ENCODE measurements at places on chromosomes 2 and 18.
A peak's percentile ranks its signal among the peaks of the same experiment; 100 is the strongest.

DNA sequence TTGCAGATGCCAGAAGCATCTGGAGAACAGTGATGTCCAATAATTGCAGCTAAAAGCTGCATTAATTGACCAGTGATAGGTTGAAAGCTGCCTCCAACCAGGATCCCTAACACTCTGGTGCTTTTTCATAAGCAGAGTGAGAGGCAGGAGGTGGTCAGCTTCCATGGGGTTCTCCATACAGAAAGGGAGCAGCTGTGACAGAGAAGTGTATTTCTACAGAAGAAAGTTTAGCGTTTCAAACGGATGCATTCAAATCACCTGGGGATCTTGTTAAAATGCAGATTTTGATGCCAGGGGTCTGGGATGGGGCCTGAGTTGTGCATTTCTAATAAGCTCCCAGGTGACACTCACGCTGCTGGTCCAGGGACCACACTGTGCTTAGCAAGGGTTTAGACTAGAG is 216.5 kb upstream of the NRP2 start:
- DNase-seq: no peak

- DNase-seq: no peak
Observed at GRCh38 chr2:45899926-45900325, 248.5 kb downstream of the PRKCE start.

DNA sequence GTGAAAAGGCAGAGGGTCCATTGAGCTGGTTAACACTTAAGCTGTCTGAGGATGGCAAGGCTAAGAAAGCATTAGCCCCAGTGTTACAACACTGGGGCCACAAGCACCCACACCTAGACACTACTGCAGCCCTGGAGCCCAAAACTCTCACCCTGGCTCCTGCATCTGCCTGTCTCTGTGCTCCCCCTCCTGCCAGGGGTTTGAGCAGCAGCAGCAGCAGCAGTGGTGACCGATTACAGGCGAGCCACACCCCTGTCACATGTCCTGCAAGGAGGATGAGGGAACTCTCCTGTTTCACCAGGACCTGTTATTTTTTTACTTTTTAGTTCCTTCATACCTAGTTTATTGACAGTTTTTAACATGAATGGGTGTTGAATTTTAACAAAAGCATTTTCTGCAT is 326.7 kb upstream of the MAP2 start:
- no peak for DNase-seq

- DNase-seq: peak; percentile 81
Observed at GRCh38 chr18:22314420-22314819, 103.3 kb downstream of the CTAGE1 start.

GRCh38 chr18:36464126-36464651 is 166.7 kb downstream of the FHOD3 start:
- DNase-seq: no peak

- no peak for DNase-seq
Observed at GRCh38 chr2:188494906-188495305, 203.2 kb downstream of the GULP1 start.

DNA sequence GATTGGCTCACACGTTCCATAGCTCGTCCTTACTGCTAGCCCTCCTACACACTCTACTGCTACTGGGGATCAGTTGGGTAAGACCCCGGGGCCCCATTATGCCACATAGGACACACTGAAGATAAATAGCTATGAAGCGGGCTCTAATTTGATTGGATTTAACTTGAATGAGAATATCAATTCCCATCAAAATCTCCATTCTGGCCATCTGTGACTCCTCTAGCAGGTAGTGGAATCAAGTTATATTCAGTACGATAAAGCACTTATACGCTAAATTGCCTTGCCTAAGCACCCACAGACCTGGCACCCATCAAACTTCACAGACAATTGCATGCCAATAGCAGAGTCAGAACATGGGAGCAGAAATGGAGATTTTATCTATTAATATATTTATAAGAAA is 39.8 kb downstream of the CCDC68 start:
- no peak for DNase-seq

DNA sequence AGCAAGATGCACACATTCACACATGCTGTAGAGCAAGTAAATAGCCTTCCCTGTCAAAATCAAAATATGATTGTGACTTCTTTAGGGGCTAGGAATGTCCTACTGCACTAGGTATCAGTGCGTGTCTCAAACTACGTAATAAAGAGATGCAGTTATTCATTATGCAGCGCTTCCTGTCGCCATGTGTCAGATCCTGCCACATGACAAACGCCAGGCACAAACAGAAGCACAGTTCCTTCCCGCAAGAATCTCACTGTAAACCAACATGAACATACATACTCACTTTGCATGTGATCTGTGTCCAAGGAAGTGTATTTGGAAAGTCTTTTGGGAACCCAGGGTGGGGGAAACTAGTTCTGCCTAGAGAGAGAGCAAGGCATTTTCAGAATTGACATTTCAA is 599.9 kb downstream of the RNF144A start:
- DNase-seq: peak; percentile 9

DNA sequence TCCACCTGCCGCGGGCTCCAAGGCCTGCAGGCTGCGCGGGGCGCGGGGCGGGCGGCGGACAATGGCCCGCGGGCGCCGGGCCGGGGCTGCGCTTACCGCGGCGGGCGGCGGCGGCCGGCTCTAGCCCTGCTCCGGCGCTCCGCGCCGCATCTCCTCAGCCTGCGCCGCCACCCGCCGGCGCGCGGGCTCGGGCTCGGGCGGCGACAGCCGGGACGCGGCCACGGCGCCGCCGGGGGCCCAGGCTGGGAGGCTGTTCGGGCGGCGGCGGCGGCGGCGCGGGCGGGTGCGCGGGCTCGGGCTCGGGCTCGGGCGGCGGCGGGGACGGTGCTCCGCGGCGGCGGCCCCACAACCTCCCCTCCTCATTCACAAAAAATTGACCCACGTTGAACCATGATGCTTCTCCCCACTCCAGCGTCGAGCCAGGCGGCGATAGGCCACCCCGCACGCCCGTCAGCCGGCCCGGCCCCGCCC is at the start of gene HDAC4:
Gene HDAC4, minus strand, starts transcription at position 425 of the 471 bp plus-strand sequence. CDS start 48,321 bp downstream, outside the sequence.
- no peak for DNase-seq

DNA sequence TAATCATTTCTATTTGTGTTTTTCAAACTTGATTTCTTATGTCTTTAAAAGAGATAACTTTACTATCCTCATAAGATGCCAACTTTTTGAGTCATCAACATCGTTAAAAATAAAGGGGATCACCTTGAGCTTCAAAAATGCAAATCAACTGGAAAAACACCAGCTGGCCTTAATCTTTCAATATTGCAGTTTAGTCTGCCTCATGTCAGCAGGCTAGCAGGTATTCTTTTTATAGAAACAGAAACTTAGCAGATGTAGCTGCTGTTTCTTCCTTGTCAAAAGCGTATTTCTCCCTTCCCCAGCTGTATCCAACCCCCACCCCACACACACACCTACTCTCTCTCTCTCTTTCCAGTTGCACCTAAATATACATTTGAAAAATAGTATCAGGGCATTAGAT is 154.1 kb upstream of the ZNF804A start:
- no peak for DNase-seq

GRCh38 chr2:102672107-102672776 is 52.9 kb downstream of the SLC9A2 start:
- no peak for DNase-seq

DNA sequence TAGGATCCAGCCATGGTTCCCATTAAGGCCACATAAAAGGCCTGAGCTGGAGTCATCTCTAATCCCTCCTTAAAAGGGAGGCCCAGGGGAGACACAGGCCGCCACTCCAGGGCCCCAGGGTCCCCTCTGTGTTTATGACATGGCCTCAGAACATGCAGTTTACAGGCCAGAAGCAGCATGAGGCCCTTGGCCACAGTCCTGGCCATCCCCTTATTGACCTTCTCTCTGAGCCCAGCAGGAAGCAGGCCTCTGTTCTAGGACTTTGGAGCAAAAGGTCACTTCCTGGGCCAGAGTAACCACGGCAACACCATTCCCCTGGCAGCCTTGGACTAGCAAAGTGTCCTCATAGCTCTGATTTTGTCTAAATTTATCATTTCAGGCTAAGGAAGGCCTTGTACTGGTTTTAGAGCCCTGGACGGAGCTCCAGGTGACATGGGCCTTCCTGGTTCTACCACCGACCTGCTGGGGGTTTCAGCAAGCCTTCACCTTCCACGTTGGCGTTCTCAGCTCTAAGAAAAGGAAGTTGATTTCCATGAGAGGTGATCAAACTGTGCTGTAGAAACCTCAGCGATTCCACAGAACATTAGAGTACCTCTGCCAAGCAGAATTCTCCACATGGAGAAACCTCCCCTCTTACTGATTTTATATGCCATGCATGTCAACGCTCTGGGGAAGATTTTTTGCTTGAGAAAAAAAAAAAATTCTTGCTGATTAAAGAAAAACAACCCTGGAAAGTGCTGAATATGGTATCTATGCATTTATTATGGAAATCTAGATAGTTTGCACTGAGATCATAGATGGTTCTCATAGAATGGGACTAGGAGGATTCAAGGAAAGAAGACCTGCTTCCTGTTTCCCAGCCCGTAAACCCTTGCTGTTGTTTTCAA is 53.7 kb downstream of the HS1BP3 start:
- DNase-seq: peak; percentile 68

DNA sequence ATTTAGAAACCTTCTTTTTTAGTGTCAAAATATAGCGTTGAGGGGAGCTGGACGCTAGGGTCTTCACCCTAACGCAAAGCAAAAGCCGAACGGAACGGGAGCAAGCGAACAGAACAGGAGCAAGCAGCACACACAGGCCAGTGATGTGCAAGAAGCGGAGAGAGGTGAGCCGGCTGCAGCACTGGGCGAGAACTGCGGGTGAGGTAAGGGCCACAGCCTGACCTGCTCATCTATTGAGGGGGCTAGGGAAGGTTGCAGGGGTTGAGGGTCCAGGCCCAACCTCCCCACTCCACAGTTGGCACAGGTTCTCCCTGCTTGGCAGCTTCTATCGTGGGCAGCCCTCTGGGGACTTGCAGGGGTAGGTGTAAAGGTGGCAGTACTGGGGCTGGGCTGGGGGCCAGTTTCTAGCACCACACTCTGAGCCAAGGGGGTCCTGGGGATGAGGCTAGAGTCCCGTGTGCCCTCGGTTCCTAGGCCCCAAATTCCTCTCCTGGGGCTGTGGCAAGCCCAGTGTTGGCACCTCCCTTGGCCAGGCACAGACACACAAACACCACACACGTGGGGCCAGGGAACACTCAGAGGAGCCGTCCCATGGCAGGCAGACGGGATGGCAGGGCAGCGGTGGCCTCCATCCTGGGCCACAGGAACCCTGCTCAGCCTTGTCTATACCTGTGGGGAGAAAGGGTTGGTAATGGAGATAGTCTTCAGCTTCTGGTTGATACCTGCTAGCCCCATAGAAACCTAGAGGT is 1.2 kb upstream of the ABCB6 start:
- DNase-seq: no peak

DNA sequence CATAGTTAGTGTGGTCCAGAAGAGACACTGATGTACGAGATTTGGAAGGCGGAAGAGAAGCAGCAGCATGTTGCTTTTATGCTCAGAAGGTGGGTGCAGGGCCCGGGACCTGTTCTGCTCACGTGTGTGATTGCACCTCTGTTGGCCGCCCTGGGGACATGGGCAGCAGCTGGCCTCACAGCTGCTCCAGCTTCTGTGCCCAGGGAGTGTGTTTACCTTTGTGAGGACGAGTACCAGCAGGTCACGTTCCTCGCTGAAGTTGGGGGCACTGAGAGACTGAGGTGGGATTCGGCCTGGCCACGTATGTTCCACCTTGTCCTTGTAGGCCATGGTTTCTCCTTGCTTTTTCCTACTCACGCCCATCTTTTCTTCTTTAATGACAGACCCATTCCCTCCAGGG is 86.3 kb downstream of the PMAIP1 start:
- no peak for DNase-seq

DNA sequence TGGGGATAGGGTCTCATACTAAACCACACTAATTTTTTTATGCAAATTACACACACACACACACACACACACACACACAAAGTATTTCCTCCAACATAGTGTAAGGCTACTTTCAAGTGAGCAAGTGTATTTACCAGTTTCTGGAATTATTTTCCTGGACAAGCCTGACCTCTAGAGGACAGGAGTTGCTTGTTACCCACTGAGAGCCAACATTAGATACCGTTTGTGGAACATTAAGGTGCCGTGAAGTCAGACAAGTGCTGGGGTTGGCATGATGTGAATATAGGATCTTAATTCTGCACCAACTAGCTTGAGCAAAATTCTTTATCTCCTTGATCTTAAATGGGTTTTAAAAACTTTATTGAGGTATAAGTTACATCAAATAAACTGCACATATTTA is 39.3 kb upstream of the SERPINB2 start:
- DNase-seq: peak; percentile 75

DNA sequence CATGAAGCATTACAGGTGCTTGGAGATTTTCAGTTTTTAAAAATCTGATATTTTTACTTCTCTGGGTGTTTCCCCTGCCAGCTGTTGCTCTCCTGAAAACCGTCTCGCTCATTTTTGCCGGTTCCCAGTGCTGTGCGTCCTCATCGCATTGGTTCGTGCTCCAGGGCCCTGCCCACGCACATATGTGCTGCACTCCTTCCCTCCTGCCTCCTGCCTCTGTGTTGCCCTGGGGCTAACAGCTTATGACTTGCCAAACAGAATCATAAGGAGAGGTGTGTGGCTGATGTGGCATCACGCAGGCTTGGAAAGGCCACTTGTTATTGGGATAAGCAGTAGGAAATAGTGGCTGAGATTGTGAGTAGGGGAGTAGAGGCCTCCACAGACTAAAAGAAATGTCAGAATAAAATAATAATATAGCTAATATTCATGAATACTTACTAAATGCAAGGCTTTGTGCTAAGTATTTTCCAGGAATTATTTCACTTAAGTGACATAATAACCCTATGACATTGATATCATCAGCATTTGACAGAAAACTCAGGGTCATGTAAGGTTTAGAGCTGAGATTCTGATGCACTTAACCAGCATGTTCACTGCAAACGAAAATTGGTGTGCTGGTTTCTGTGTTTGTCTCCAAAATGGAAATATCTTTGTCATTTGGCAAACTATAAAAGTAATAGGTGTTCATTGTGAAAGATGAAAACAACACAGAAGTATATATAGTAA is 53.5 kb downstream of the SLC4A1AP start:
- peak; percentile 89 for DNase-seq

GRCh38 chr2:236861196-236861875 is 224.4 kb upstream of the COPS8 start:
- DNase-seq: no peak

DNA sequence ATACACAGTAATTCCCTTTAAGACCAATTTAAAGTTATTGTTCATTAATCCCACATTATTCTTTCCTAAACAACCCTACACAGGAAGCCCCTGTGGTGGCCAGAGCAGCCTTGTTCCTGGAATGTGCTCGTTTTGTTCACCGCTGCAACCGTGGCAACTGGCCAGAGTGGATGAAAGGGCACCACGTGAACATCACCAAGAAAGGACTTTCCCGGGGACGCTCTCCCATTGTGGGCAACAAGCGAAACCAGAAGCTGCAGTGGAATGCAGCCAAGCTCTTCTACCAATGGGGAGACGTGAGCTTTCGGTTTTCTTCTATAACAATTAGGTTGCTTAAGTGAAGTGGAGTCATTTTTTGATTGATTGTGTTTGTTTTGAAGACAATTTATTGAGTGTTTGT is 101.0 kb downstream of the UNC80 start:
- DNase-seq: peak; percentile 15

- no peak for DNase-seq
Observed at GRCh38 chr2:201906777-201907562, 100.6 kb downstream of the CDK15 start.

GRCh38 chr18:73563345-73563744 is 584.3 kb downstream of the FBXO15 start:
- DNase-seq: peak; percentile 78

Measured in EH (cell line).